A673 (cell line): ENCODE measurements at places on chromosomes 6 and 20.

DNA sequence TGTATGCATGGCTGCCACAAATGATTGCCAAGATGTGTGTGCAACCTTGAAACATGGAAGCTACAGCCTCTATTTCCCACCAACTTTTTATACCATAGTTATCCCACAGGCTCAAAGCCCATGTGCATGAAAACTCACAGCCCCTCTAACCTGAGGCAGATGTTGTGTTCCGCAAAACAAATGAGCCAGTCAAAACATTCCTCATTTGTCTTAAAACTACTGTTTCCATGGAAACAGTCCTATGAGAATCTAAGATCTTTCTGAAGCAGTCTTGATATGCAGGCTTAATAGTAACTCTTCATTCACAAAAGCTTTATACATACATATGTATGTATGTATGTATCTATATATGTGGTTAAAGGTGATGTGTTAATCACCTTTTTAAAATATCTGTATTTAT is 31.2 kb upstream of the MANEA start:
- no peaks in the 10 kb centered on the region for H3K4me1 ChIP-seq
- no peak overlapping the region for H3K4me3 ChIP-seq
- H3K36me3 ChIP-seq, result no peaks in the 10 kb centered on the region
- no peaks in the 10 kb centered on the region for H3K27me3 ChIP-seq
- no peak for DNase-seq
- no peak overlapping the region for H3K27ac ChIP-seq

GRCh38 chr20:54572665-54573435 is 97.5 kb downstream of the DOK5 start:
- no peak for DNase-seq
- no peaks in the 10 kb centered on the region for H3K27me3 ChIP-seq
- H3K4me3 ChIP-seq, result no peak overlapping the region
- no peak overlapping the region for H3K27ac ChIP-seq
- H3K36me3 ChIP-seq, result no peaks in the 10 kb centered on the region

GRCh38 chr6:73694711-73695411 is 1.1 kb upstream of the CD109 start:
- H3K27me3 ChIP-seq, result no peaks in the 10 kb centered on the region
- H3K4me1 ChIP-seq, result peaks cover 5% of the 10 kb centered on the region
- no peaks in the 10 kb centered on the region for H3K36me3 ChIP-seq
- H3K4me3 ChIP-seq, result peak overlapping the region; percentile 54
- no peak for DNase-seq

GRCh38 chr6:116475141-116475540 is 14.0 kb downstream of the CALHM6 start:
- H3K4me1 ChIP-seq, result peaks cover 26% of the 10 kb centered on the region
- H3K27me3 ChIP-seq, result no peaks in the 10 kb centered on the region

DNA sequence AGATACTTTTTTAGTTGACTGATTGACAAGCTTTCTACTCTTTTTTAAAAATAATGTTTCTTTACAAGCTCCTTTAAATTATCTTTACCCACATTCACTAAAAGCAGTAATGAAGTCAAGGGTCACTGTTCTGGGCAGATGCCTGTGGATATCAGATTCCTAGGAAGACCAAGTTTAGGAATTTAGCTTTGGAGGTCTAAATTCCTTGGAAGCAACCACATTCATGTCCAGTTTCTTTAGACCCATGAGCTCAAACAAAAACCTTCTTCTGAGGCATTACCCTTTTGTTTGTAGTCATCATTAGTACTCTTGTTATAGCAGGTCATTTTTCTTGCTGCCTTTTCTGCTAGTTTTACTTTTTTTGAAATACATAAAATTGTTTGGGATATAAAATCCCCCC is 462.9 kb upstream of the JAG1 start:
- H3K4me3 ChIP-seq, result no peak overlapping the region
- DNase-seq, result no peak
- H3K36me3 ChIP-seq, result no peaks in the 10 kb centered on the region
- no peaks in the 10 kb centered on the region for H3K4me1 ChIP-seq
- peaks cover 25% of the 10 kb centered on the region for H3K27me3 ChIP-seq
- H3K27ac ChIP-seq, result no peak overlapping the region
